ENCODE measurements at places on chromosomes 5 and 9. TPM values are rescaled to one million over a fixed set of nuclear protein-coding genes. Genes with fewer than 3 reads are reported as not detected.
A peak's percentile ranks its signal among the peaks of the same experiment; 100 is the strongest.

The ECM2 gene
- 7.6 TPM for total RNA-seq

DNA sequence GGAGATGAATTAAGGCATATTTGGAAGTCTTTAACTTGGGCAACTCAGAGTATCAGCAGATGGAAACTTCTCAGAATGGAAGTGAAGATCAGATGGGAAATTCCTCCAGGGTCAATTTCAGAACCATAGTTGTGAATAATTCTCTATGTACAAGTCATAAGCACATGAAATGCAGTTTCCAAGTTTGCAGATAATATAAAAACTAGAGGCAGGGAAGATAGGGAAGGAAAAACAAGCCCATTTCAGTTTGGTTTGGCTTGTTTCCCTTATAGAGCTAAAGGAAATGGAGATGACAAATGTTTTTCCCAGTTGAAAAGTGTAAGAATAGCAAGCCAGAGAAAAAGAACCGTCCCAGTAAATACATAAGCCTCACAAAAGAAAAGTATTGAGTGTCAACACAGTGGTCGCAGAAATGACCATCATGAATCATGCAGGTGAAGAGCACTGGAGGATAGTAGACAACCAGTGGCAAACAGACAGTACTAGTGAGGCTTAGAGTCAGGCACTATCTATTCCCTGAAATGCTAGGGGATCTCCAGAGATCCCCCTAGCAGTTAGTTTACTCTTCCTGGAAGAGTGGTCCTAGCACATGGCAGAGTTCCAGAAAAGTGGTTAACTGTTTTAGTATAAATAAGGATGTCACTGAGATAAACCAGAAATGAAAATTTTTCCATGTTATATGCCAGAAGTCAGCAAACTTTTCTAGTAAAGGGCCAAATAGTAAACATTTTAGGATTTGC lies 245.9 kb downstream of the SAXO1 start:
- no peak for DNase-seq

The EDIL3 gene
- total RNA-seq: 32.8 TPM

DNA sequence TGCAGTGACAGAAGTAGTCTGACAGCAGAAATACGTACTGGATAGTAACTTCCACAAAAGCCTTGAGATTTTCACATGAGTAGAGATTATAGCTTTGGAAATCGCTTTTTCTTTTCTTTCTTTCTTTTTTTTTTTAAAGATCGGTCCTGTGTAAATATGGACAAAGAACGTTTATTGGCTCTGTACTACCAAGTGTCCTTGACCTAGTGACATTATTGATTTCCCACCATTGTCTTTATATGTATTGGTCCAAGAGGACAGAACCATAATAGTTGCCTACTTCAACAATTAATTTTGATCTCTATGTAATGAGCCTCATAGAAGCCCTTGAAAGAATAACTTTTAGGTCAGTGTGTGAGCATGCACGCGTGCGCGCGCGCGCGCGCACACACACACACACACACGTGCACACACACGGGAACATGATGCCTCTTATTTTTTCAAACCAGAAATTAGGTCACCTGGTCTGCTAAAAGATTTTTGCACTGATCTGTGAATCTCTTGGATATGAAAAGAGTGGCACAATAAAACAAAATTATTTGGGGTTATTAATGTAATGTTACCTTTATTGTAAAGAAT lies 516.8 kb downstream of the PSAT1 start:
- DNase-seq: no peak

- peak; percentile 14 for DNase-seq
These were observed 42.8 kb downstream of the FAM78A start for GRCh38 chr9:131233556-131233955.

- no peak for DNase-seq
These were observed 25.4 kb upstream of the ZSWIM6 start for GRCh38 chr5:61306531-61307131.

- DNase-seq: no peak
These were observed 19.9 kb upstream of the SLC6A3 start for GRCh38 chr5:1465117-1465516.

DNA sequence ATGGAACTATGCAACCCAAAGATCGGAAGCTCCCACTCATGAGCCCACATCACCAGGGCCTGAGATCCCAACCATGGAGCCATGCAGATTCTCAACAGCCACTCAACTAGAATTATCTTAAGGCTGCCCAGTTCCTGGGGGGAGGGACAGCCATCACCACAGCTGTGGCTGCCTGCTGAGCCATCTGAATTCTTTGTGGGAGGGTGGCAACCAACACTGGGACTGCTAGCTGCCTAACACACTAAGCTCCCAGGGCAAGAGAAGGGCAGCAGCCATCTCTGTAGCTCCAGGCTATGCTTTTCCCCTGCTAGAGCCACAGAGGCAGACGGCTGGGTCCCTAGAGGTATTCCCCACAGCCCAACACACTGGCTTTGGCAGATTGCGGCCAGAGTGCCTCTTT lies 251.3 kb upstream of the GRAMD2B start:
- no peak for DNase-seq

The POMT1 gene
- total RNA-seq: 36.5 TPM

All from kidney (tissue), 22 donors.